ENCODE measurements at places on chromosomes 2 and 18.

DNA sequence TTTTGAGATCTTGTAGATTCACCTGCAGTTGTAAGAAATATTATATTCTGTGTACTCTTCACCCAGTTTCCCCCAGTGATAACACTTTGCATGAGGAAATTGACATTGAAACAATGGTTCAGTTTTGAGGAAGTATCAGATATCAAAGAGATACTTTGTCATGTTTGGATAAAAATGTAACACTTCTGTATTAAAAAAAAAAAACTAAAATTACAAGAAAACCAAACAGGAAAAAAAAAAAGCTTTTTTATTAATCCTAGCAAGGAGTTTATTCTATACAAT is 204.0 kb downstream of the ARL4C start:
- DNase-seq: no peak

GRCh38 chr18:39863916-39864315 is 2091.1 kb upstream of the PIK3C3 start:
- no peak for DNase-seq

GRCh38 chr18:22914633-22915032 is 18.5 kb upstream of the RBBP8 start:
- no peak for DNase-seq

DNA sequence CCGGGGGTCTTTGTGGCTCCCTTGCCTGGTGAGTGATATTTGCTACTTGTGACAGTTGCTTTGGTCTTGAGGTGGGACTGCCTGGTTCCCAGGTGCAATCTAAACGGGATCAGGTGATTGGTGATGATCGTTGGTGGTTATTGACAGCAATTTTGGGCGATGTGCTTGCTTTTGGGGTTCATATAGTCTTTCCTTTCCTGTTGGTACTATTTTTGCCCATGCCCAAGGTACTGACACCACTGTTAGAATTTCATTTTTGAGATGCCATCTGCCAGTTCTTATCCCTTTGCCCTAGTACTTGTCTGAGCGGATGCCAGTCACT is 573 bp downstream of the WDR7 start:
- DNase-seq: no peak
